ENCODE measurements at places on chromosomes 12 and 14.

DNA sequence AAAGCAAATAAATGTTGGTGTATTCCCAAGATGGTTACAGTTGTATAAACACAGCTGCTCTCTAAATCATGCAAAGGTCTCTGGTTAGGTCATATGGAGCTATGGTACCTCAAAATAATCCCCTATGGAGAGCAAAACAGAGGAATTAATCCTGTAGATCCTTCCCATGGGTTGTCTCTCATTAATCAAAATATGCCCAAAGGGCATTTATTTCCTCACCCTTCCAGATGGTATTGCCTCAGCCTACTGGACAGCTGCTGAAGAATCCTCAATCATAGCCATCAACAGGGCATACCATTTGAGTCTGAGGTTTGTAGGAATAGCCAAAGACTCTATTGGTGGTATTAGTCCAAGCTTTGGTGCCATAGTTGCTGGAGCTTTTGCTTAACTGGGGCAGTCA lies 360.9 kb downstream of the RPL10L start:
- no peak for DNase-seq

DNA sequence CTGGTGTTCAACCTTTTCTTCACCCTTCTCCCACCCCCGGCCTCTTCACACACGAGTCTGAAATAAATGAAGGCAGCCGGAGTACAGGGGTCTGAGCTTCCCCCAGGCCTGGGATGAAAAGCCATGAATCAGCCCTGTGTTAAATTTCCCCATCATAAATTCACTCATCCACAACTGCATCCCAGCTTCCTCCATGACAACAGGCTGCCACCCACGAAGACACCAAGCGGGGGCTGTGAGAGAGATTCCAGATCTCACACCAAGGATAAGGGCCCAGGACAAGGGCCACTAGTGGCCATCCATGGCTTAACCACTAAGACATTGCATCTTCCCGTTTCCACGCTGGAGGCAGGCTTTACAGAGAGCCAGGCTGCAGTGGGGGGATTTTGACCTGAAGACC lies 93.9 kb upstream of the NCOR2 start:
- DNase-seq = no peak

DNA sequence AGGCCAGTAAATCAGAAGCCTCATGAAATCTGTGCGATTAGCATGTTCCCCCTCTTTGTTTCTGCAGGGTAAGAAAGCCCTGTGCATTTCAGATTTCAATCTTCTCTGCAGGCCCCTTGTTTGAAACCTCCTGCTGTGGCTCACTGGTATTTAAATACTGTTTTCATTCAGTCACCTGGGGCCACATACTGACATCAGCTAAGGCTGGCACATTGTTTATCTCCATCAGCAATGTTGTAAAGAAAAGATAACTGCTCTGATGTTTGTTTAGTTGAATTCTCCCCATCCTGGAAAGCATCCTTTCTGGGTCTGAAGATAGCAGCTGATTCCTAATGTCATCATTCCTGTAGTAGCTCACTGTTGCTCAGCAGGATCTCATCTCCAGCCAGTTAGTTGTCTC lies 554.9 kb downstream of the NRXN3 start:
- no peak for DNase-seq

DNA sequence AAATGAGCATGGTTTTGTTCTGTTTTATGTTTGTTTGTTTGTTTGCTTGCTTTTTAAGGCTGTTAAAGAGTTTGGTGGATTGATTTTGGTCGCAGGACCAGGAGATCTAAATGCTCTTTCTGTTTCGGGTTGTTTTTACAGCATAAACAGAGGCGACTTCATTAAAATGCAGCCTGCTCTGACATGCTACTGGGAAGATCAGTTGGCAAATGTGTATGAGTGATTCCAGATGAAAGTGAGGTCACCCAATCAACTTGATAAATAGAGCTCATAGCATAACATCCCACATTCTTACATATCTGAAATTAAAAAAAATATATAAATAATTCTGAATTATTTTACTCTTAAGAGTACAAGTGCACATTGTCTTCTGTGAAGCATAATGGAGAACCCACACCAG lies 947.7 kb downstream of the GALC start:
- DNase-seq = no peak

DNA sequence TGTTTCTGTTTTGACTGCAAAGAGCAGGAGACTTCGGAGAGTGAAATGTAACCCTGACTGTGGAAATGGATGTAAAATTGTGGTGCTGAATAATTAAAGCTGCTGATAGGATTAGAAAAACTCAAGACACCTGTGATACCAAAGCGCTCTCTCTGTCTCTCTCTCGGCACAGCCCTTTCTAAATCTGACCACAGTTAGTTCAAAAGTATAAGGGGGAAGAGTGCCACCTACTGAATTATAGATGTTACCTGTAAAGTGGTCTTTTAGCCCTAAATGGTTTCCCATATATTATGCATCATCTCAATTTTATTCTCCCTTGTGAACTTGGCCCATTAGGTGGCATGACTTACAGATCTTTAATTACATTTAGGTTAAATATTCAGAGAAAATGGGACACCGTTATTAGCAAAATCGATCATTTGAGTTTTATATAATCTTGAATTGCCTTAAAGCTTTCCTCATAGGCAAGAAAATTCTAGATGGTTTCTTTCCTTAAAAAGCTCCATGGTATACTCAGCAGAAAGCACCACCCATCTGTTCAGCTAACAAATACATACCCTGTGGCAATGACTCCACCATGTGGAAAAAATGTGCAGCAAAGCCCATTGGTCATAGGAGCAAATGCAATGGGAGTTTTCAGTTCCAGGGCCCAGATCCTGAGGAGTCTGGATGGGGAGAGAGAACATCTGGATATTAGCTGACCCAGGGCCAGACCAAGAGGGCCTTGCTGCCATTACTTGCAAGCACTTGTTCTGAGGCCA lies 18.1 kb downstream of the RFC5 start:
- DNase-seq = no peak

GRCh38 chr14:55170526-55170925 lies 20.9 kb downstream of the DLGAP5 start:
- DNase-seq = no peak

GRCh38 chr12:131456301-131457027 lies 254.4 kb upstream of the SFSWAP start:
- DNase-seq = no peak

DNA sequence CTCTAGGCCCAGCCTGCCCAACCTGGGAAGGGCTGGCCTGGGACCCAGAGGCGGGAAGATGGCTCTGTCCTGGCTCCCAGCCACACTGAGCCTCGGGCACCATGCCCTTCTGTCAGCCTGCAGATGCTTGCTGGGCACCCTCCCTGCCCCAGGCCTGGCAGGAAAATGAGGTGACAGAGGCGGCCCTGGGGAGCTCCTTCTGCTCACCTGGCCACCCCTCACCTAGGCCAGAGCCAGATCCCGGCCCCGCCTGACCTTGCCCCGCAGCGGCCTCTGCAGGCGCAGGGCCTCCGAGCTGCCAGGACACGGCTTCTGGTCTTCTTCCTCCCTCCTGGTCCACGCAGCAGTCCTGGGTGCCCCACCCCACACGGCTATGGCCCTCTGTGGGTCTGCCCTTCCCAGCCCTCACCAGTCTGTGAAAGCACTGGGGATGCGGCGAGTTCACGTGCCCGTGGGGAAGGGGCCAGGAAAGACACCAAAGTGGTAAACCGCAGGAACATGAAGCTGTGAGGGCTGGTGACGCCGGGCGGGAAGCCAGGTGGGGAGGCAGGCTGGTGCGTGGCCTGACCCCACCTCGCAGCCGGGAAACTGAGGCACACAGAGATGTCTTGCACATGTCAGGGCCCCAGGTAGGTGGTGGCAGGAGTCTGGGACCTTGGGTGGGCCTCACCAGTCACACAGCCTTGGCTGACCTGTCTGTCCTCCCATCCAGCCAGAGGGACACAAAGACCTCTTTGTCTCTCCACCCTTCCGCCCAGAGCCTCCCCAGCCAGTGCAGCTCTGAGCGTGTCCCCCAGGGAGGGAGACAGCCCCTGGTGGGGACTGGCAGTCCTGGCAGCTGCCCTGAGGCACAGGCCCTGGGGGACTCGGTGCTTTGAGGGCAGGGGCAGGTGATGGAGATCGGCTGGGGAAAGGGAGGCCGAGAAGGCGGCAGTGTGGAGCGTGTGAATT lies 12.8 kb downstream of the BAG5 start:
- no peak for DNase-seq

DNA sequence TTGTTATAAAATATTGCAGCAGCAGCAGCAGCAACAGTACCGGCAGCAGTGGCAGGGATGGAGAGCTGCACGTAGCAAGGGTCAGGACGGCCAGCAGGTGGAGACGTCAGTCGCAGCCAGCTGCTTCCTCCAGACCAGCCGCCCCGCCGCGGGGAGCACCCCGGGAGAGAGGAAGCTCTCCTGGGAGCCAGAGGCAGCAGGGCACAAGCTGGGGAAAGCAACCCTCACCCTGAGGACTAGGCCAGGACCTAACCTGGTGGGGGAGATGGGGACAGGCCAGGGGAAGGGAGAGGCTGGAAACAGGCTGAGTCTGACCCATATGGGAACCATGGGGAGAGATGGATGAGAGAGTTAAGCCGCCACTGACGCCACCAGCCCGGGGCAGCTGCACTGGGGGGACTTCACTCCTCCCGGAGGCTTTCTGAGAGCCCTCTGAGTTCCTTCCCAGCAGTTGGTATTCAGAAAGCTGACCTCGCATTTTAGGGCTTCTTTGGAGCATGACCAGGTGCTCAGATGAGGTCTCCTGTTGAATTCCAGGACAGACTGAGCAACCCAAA lies 56.3 kb downstream of the SPTB start:
- peak; percentile 79 for DNase-seq

DNA sequence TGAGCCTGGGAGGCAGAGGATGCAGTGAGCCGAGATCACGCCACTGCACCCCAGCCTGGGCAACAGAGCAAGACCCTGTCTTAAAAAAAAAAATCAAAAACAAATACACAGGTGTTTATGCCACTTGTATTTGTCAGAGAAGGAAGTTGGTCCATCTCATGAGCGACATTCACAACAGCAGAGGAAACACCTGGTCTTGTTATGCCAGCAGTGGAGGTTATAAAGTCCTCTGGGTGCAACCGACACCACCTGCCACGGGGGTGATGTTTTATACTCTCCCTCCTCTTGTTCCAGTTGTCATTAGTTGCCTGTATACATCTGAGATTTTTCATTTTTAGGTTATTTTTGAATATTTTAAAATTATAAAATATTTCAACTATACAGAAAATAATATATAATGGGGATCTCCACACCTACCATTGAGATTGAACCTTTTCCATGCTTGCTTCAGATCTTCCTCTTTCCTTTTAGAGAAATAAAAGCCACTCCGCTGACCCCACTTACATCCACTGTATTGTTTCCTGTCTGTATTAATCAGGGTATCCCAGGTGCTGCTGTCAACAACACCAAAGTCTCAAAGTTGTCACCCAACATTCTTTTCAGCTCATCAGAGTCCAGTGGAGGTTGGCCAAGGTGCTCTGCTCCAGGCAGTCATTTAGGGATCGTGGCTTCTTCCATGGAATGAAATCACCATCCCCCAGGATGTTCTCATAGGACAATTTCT lies 65.1 kb downstream of the RNFT2 start:
- no peak for DNase-seq

DNA sequence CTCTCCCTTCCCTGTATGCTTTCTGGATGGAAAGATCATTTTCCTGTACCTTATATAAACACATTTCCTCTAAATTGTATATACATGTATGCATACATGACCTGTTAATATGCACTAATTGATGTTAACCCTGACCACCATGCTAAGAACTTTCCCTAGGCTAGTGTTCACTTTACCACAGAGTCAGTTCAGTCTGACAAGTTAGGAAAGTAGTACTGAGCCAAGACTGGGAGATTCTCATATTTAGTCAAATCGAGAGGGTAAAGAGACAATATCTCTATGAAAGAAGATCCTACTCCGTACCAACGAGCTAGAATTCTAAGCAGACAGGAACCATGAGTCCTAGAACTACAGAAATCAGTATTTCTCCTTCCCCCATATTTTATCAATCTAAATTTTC lies 36.8 kb downstream of the ATF7 start:
- no peak for DNase-seq

DNA sequence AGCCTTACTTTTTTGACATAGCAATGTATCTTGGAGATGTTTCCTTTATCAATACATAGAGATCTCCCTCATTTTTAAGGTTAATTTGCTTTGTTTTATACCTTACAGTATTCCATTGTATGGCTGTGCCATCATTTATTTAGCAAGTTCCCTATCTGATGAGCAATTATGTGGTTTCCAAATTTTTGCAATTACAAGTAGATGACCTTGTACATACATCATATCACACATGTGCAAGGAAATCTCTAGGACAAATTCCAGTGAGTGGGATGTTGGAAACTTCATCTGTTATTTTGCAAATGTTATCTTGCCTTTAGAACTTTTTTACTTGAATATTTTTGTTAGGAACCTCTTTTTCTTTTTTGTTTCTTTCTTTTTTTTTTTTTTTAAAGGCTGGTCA lies 49.7 kb downstream of the DRAM1 start:
- DNase-seq = no peak

DNA sequence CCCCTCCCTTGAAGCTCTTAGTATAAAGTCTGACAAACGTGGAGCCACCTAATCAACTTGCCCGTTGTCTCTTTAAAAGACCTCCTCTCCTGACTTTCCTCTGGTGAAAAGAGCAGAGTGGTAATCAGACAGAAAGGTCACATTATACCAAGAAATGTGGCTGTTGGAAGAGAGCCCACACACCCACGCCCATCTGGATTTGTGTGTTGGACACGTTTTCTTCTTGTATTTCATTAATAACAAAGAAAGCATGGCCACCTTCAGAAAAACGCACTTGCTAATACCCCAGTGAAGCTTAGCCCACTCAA lies 41.3 kb downstream of the CCDC60 start:
- DNase-seq = no peak

DNA sequence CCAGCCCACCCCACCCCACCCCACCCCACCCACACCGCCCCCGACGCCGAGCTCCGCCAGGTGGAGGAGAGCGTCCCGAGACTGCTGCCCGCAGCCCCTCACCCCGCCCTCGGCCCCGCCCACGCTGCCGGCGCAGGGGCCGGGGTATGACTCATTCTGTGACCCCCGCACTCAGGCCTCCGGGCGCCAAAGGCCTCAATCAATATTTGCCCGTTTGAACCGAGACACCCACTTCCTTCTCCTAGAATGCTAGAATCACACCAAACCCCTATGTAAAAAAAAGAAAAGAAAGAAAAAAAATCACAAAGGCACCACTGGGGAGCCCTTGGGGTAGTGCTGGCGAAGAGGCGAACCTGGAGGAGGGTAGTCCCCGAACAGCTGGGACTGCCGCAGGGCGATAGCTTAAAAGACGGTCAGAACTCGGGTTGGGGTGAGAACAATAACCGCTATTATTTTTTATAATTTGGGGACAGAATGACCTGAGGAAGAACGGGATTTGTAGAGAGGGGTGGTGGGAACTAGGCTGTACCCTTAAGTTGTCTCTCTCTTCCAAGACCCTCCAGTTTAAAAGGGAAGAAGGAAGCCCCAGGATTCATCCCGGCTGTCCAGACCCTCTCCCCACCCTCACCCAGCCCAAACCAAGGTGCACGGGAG lies 894 bp downstream of the KRT8 start:
- DNase-seq = no peak

GRCh38 chr14:63598807-63599206 lies 42.9 kb downstream of the WDR89 start:
- DNase-seq = no peak

DNA sequence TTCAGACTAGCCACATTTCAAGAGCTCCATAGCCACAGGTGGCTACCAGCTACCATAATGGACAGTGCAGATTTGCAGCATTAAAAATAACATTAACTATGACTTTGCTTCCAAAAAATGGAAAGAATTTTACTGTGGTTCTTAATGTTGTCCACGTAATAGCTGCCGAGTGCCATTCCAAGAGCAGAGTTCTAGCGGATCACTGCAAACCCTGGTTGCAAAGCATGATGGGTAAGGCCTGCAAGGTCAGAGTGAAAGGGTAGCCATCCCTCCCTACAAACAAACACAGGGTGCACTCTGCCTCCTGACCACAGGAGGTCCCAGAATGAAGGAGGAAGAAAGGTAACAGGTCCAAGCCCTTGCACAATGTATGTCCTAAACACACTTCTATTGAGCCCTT lies 157.6 kb downstream of the DPF3 start:
- no peak for DNase-seq

Data from hematopoietic multipotent progenitor cell treated with erythropoietin and hydrocortisone succinate and interleukin-3 and kit ligand, for 8 days (in vitro differentiated cells).